Camera-type eye (tissue), 1 donor: ENCODE measurements at places on chromosomes 1 and 21. TPM values are rescaled to one million over a fixed set of nuclear protein-coding genes. Genes with fewer than 3 reads are reported as not detected.

RBP7 gene
- 2.6 TPM for total RNA-seq

C4BPB gene
- 0.60 TPM for total RNA-seq

FHAD1 gene
- 3.3 TPM for total RNA-seq

AQP10 gene
- not detected for total RNA-seq

SESN2 gene
- total RNA-seq = 5.9 TPM

VWA5B1 gene
- 1.1 TPM for total RNA-seq

KCNA2 gene
- 12.1 TPM for total RNA-seq

MROH7 gene
- total RNA-seq = 8.5 TPM

SZRD1 gene
- total RNA-seq = 32.4 TPM

NFIA gene
- 64.5 TPM for total RNA-seq

TEX38 gene
- not detected for total RNA-seq

FMO2 gene
- 5.7 TPM for total RNA-seq

TNFRSF8 gene
- total RNA-seq = not detected

RORC gene
- 1.6 TPM for total RNA-seq

ARHGEF10L gene
- 52.7 TPM for total RNA-seq

KIAA0040 gene
- 6.8 TPM for total RNA-seq

INTS7 gene
- total RNA-seq = 28.9 TPM

CNKSR1 gene
- total RNA-seq = 8.4 TPM

NBPF8 gene
- 16.1 TPM for total RNA-seq

FALEC gene
- not detected for total RNA-seq

BRINP3 gene
- 10.9 TPM for total RNA-seq

TAL1 gene
- 4.2 TPM for total RNA-seq

PPIAL4G gene
- not detected for total RNA-seq

SLC9C2 gene
- total RNA-seq = not detected

GPR61 gene
- total RNA-seq = 4.8 TPM

DCLRE1B gene
- 5.2 TPM for total RNA-seq

TMEM200B gene
- 8.6 TPM for total RNA-seq

DPYD gene
- 31.3 TPM for total RNA-seq
